Stimulated activated naive CD4-positive, alpha-beta T cell (primary cell): ENCODE measurements at places on chromosomes 1 and 21.
A peak's percentile ranks its signal among the peaks of the same experiment; 100 is the strongest.

GRCh38 chr1:173496757-173497320 is 19.7 kb downstream of the PRDX6 start:
- DNase-seq, result no peak

- no peak for DNase-seq
These were observed 8.3 kb upstream of the KIAA0040 start for GRCh38 chr1:175200678-175201521.

- no peak for DNase-seq
These were observed 419.5 kb upstream of the DEPDC1 start for GRCh38 chr1:68916221-68916902.

- no peak for DNase-seq
These were observed 32.9 kb downstream of the NIBAN1 start for GRCh38 chr1:184941410-184941733.

DNA sequence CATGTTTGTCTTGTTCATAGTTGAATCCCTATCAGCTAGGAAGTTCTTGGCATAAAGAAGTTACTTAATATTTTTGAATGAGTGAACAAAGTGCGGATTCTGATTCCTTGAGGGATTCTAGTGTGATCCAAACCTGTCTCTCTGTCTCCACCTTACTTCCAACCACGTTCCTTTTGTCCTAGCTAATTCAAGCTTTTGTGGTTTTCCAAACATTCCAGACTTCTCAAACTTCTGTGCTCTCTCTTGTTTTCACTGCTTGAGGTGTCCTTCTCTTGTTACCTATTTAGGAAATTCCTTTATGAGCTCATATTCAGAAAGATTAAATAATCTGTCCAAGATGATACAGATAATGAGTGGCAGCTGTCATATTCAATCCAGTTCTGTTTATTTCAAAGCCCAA is 353.2 kb downstream of the PTBP2 start:
- DNase-seq, result no peak

GRCh38 chr1:158203693-158204457 is 23.2 kb downstream of the CD1D start:
- peak; percentile 67 for DNase-seq
